ENCODE measurements at places on chromosomes 6 and 20.
A peak's percentile ranks its signal among the peaks of the same experiment; 100 is the strongest.

GRCh38 chr20:39795401-39796272 lies 833.5 kb downstream of the DHX35 start:
- DNase-seq, result no peak

DNA sequence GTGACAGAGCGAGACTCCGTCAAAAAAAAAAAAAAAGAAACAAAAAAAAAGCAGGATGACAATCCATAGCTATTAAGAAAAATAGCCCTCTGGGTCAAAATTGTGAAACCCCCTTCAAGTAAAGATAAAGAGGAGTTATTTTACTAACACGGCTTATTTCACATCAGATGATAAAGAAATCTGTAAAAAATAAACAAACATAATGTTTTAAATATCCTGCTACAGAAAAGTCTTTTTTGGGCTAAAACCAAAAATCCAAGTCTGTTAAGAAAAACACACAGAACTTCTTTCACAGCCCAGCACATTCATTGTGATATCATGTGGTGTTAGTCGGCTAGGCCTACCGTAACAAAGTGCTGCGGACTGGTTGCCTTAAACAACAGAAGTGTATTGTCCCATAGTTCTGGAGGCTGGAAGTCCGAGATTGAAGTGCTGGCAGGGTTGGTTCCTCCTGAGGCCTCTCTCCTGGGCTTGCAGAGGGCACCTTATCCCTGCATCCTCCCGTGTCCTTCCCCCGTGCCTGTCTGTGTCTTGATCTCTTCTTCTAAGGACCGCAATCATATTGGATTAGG lies 239.2 kb upstream of the TAB2 start:
- DNase-seq, result no peak

DNA sequence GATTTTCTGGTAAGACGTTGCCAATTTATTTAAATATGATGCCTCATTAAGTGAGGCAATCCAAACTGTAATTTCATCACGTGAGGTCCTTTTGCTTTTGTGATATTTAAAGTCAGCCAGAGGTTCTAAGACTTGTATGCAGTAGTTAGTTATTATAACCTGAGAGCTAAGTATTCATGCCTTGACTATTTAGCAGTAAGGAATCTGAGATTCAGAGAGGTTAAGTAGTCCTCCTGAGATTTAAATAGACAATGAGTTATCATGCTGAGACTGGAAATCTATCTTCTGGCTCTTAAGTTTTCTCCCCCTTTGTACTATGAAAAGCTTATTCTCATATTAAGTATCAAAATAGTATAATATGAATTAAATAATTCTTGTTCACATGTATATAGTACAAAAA lies 158.0 kb downstream of the UTRN start:
- DNase-seq, result no peak

DNA sequence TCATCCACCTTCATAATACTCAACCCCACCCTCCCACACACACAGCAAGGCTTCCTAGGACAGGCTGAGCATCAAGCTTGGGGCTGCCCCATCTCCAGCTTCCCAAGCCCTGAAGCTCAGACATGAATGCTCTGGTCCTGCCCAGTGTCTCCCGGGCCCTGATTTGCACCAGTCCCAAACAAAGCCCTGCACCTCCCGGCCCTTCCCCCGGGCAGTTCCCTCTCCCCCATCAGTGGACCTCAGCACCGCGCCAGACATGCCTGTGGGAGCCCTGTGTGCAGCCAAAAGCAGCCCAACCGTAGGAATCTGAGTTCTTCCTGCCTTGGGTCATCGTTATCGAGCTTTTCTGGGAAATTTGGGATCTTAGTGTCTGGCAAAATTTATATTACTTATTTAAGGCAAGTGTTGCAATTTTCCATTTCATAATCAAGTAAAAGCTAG lies 63.5 kb downstream of the THBS2 start:
- no peak for DNase-seq

DNA sequence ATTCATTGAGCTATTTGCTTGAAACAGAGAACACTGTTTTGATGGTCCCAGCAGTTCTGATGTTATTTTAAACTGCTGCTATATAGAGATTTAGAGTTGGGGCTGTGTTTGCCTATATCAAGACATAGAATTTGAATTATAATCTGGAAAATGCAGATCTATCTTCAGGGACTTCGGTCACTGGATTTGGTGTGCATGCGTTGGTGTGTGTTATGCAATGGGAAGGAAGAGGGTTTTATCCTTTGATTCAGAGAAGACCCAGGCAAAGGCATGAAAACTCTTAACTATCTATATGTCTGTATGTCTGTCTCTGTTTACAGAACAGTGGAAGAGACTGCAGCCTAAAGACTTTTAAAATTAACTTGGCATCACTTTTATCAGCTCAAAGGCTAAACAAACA lies 2.0 kb downstream of the ADGRB3 start:
- DNase-seq, result no peak

DNA sequence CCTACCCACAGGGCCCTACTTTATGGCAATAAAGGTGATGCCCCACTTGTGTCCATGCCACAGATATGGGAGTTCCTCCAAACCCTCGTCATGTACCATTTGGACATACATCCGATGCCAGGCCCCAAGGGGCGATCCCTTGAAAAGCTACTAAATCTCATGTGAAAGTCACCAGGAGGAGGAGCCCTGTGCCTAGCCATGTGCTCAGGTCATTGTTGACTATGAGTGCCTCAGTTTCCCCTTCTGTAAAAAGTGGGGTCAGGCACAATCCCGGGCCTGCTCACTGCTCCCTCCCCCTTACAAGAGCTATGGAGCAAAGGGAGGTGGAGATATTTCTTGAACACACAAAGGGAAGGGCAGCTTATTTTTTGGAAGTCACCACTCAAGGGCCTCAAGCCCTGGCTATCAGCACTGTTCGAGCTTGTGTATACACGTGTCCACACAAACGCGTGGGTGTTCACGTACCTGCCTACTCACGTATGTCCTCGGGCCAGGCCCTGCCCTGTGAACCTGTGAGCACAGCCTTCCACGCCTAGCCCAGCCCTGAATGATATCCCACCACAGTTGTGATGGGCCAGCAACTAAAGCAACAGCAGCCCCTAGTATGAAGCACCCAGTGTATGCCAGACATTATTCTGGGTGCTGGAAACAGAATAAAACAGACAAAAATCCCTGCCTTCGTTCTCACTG lies 1.9 kb downstream of the ACTL10 start:
- no peak for DNase-seq

GRCh38 chr6:11586117-11586516 lies 48.6 kb downstream of the TMEM170B start:
- no peak for DNase-seq

DNA sequence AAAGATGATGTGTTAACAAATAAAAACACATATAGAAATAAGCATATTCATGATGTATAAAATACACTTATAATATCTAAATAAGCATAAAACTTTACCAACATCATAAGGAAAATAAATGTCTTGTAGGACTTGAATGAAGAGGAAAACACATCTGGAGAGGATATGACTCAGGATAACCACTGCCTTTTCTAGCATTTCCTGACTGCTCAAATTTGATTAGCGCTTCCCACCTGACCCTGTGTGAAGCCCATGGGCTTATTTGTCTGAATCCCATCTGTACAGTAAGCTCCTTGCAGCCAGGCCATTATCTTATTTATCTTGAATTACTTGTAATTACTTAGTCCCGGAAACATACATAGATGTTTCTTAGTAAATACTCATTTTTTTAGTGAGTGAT lies 608.6 kb downstream of the COL12A1 start:
- no peak for DNase-seq

- no peak for DNase-seq
Observed at GRCh38 chr6:155364844-155365437, 50.7 kb upstream of the TFB1M start.

DNA sequence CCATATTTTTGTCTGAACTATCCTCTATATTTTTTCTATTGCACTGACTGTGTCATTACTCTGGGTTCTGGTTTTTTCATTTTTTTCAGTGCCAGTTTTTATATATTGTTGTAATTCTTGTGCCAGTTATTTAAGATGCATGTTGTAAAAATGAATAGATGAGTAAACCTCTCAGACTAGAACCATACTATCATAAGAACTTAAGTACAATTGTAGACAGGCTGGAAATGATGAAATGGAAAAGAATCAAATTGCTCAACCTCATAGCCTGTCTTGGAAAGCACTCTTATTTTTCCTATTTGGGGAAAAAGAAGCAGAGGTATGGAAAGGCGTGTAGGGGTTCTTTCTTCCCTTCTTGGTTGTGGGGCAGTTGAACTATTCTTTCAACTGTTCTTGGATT lies 30.2 kb downstream of the PANK2 start:
- DNase-seq, result no peak

DNA sequence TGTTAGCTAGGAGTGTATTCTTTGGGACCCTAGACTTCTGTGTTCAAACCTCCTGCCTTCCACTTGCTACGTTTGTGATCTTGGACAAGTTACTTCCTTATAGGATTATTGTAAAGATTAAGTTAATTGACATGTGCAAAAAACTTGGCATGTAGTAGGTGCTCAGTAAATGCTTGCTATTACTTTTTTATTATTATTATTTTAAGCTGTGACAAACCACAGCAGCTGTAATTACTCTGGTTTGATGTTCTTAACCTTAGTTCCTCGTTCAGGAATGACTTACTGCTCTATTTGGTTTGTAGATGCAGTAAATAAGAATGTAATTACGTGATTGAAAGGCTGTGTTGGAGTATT lies 3.2 kb downstream of the ARFGEF2 start:
- DNase-seq, result no peak

- DNase-seq, result peak; percentile 69
Observed at GRCh38 chr6:16286151-16286522, 47.8 kb downstream of the GMPR start.

GRCh38 chr6:107064579-107065065 lies 36.6 kb downstream of the MTRES1 start:
- DNase-seq, result no peak

- DNase-seq, result no peak
Observed at GRCh38 chr6:30508890-30509736, 19.8 kb downstream of the HLA-E start.

GRCh38 chr6:137819740-137820139 lies 47.3 kb upstream of the TNFAIP3 start:
- DNase-seq, result no peak

DNA sequence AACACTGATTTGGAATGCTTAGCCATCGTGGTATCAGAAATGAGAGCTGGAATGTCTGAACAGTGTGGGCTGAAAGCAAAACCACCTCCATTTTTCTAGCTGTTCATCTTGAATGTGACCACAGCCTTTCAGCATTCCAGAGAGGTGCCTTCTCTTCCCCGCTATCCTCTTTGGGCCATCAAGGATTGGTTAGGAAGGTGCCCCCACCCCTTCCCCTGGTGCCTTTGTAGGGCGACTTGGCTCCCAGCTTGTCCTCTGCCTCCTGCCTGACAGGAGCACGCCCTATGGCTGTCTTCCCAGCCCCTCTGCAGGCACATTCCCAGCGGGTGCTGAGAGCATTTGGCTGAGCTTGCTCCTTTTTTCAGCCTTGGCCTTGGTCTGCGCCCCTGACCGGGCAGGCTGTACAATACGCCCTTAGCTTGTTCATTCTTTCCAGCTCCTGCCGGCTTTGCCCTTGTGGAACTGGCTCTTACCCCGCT lies 97.5 kb downstream of the ARMC2 start:
- DNase-seq, result peak; percentile 66

- no peak for DNase-seq
Observed at GRCh38 chr20:47705497-47705856, 79.8 kb downstream of the SULF2 start.

GRCh38 chr6:110178626-110179405 lies 654 bp downstream of the WASF1 start:
- no peak for DNase-seq

DNA sequence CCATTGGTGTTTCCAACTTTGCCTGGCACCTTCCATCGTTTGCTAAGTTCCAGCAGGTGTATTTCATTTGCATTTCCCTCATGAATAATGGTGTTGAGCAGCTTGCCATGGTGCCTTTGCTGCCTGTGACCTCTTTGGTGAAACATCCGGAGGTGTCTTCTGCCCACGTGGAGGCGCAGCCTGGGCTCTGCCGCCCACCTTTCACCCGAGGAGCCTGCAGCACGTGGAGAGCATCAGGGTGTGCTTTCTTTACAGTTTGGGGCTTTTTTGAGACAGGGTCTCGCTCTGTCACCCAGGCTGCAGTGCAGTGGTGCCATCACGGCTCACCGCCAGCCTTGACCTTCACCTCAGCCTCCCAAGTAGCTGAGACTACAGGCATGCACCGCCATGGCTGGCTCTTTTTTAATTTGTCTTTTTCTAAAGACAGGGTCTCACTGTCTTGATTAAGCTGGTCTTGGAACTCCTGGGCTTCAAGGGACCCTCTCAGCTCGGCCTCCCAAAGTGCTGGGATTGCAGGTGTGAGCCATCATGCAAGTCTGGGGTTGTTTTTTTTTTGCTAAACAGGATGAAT lies 3.0 kb upstream of the ADRM1 start:
- no peak for DNase-seq

GRCh38 chr20:2133318-2134183 lies 31.9 kb downstream of the STK35 start:
- DNase-seq, result no peak

DNA sequence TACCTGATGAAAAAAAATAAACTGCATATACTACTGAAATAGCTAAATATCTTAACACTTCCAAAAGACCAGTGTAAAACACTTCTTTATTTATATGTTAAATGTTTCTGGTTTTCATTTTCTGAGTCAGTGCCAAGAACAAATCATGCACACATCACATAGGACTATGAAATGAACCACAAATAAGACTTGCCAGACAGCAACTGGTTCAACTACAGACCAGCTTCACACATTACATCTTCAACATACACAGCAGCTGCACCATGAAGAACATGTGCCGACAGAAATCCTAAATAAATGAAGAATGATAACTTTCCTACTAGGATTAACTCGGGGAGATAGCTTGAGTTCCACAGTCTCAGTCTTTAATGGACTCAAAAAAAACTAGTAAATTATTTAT lies 168.3 kb upstream of the STXBP5 start:
- DNase-seq, result no peak

GRCh38 chr6:50845499-50846143 lies 26.9 kb downstream of the TFAP2B start:
- DNase-seq, result no peak

DNA sequence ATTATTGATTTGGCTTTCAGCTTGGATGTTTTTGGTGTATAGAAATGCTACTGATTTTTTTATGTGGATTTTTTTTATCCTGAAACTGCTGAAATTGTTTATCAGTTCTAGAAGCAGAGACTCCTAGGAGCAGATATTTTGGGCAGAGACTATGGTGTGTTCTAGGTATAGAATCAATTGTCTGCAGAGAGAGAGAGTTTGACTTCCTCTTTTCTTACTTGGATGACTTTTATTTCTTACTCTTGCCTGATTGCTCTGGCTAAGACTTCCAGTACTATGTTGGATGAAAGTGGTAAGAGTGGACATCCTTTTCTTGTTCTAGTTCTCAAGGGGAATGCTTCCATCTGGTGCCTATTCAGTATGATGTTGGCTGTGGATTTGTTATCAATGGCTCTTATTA lies 370.6 kb downstream of the PHF3 start:
- no peak for DNase-seq

GRCh38 chr6:154726887-154727286 lies 6.3 kb upstream of the SCAF8 start:
- no peak for DNase-seq

DNA sequence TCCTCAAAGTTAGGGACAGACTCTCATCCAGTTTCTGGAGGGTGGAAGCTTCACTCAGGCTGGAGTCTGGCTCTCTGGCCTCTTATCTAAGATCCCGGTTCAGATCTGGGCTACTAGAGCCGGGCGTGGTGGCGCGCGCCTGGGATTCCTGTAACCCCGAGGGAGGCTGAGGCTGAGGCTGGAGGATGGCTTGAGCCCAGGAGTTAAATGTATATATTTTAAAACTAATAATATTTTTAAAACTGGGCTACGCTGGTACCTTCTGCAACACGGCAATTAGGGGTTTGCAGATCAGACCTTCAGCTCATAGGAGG lies 710 bp upstream of the ZNF343 start:
- DNase-seq, result no peak
